ENCODE measurements at places on chromosomes 12 and 14.

DNA sequence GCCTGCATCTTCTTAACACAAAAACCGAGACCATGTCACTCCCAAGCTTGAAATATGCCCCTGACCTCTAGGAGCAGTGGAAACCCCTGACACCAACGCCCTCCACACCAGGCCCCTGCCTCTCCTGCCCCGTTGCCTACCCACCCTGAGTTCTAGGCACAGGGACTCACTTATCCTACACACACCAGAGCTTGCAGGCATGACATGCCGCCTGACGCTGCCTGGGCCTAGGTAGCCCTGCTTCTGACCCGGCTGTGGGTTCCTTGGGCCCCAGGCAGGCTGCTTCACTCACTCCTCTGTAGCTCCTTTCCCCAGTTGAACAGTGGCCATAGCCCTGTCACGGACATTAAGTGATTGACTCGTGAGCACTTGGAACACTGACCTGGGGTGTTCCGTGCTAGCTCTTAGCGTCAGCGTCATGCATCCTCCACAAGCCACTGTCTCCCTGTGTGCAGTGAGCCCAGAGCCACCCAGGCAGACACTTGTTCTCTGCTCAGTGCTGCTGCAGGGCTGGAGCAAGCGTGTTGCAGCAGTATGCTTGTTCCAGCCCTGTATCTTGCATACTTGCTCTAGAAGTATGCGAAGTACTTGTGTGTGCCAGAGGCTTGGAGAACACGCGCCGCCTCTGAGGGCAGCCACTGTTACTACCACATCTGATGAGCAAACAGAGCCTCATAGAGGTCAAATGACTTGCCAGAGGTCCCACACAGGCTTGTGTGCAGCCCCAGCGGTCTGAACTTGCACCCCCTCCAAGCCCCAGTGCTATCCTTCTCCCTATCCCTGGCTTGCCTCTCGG lies 15.6 kb downstream of the OTUB2 start:
- peaks cover 36% of the 10 kb centered on the region for H3K36me3 ChIP-seq
- H3K4me3 ChIP-seq = no peak overlapping the region
- no peaks in the 10 kb centered on the region for H3K4me1 ChIP-seq
- DNase-seq = no peak
- H3K27me3 ChIP-seq = no peaks in the 10 kb centered on the region

- H3K4me1 ChIP-seq = no peaks in the 10 kb centered on the region
- no peak overlapping the region for H3K27ac ChIP-seq
- no peak for DNase-seq
These were observed 36.6 kb downstream of the DHX37 start for GRCh38 chr12:124952295-124952694.

DNA sequence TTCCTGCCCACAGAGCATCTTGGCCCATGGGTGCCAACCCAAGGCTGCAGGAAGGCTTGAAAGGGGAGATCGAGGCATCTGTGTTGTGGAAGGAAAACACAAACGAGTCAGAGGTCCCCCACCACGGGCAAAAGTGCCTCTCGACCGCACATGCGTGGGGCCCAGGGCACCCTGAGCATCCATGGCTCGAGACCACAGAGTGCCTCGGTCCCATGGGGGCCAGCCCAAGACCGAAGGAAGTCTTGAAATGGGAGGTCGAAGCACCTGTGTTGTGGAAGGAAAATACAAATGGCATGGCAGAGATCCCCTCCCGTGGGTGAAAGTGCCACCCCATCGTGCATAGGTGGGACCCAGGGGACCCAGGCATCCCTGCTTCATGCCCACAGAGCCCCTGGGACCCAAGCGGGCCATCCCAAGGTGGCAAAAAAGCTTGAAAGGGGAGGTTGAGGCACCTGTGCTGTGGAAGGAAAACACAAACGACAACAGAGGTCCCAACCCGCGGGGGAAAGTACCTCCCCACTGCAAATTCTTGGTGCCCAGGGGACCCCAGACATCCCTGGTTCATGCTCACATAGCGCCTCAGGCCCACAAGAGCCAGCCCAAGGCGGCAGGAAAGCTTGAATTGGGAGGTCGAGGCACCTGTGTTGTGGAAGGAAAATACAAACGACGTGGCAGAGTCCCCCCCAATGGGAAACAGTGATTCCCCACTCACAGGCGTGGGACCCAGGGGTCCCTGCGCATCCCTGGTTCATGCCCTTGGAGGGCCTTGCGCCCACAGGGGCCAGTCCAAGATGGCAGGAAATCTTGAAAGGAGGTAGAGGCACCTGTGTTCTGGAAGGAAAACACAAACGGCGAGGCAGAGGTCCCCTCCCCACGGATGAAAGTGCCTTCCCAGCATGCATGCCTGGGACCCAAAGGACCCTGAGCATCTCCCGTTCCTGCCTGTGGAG lies 373.0 kb downstream of the ALG10 start:
- H3K27ac ChIP-seq = no peak overlapping the region
- no peaks in the 10 kb centered on the region for H3K4me1 ChIP-seq
- no peaks in the 10 kb centered on the region for H3K27me3 ChIP-seq

GRCh38 chr14:99459481-99460100 lies 21.1 kb downstream of the SETD3 start:
- H3K4me3 ChIP-seq = no peak overlapping the region
- no peak overlapping the region for H3K27ac ChIP-seq
- peaks cover 2% of the 10 kb centered on the region for H3K4me1 ChIP-seq
- DNase-seq = no peak
- no peaks in the 10 kb centered on the region for H3K27me3 ChIP-seq

DNA sequence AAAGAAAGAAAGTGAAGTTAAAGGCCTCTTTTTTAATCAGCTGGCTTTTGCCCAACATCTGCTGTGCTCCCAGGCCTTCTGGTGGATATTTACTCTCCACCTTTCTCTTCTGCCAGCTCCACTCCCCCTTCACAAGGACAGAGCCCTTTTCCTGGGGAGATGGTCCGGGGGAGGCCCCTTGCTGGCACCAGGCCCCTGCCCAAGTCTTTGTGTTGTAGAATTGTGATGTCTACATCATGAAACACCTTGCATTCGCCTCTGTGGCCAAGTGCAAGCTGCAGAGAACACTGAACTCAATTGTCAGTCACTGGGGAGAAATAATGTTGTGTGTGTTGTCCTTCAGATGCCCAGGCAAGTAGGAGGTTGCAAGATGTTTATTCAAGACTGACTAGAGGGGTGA lies 150.3 kb downstream of the DPF3 start:
- no peak overlapping the region for H3K4me3 ChIP-seq
- H3K27ac ChIP-seq = no peak overlapping the region
- H3K27me3 ChIP-seq = no peaks in the 10 kb centered on the region
- no peak for DNase-seq
- H3K36me3 ChIP-seq = no peaks in the 10 kb centered on the region
- H3K4me1 ChIP-seq = peaks cover 5% of the 10 kb centered on the region

DNA sequence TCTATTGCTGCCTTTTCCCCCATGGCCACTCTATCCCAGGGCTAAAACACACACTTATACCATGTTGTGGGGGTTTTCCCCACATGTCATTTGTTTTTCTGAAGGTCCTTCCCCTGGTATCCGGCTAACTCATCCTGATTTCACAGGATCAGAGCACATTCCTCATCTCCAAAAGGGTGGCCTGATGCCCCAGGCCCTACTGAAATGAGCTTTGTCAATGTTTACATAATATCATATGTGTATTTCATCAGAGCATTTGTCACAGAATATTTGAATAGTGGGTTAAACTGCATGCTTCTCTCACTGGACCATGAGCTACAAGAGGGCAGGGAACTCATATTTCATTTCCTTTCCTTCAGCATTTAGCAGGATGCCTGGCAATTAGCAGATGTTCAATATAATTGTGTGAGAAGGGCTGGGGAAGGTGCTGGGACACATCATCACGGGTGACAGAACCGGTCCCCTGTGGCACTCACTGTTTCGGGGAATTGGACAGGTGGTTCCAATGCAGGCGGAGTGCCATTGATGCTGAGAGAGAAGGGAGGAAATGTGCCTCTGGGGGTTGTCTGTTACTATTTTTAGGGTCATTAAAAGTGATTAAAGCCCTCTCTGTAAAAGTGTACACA lies 26.8 kb downstream of the EMP1 start:
- DNase-seq = no peak
- H3K27ac ChIP-seq = no peak overlapping the region
- H3K36me3 ChIP-seq = no peaks in the 10 kb centered on the region
- no peaks in the 10 kb centered on the region for H3K27me3 ChIP-seq
- H3K4me3 ChIP-seq = no peak overlapping the region
- no peaks in the 10 kb centered on the region for H3K4me1 ChIP-seq

DNA sequence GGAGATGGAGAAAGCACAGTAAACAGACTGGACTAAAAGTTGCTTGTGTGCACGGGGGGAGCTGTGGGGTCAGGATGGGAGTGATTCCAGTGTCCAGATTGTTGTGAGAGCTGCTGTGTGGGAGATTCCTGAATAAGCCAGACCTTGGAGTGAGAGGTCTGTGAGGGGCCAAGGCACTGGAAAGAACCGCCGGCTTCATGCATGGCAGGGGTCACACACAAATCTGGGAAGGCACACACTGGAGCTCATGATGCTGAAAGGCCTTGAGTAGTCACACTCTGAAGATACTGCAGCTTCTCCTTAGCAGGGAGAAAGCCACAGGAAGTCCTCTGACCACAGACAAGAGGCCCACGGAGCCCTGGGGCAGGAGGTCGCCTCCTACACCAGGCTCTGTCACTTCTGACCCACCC lies 23.1 kb downstream of the ADCY6 start:
- peaks cover 34% of the 10 kb centered on the region for H3K36me3 ChIP-seq
- peaks cover 9% of the 10 kb centered on the region for H3K4me1 ChIP-seq
- DNase-seq = no peak
- H3K4me3 ChIP-seq = no peak overlapping the region
- H3K27ac ChIP-seq = no peak overlapping the region

DNA sequence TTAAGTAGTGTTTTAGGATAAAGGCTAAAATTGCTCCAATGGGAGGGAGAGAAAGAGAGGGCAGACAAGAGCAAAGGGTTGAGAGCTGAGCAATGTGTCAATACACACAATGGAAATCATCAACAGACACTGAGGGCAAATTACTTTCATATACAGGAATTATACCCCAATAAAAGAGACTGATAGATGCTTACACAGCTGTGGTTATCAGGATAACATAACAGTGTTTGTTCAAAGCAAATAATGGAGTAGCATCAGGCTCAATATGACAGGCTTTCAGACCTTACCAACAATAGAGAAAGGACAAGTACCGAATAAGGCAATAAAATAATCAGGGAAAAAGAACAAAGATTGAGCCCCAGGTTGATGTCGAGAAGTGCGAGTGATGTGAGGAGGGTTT lies 53.4 kb upstream of the DIO2 start:
- H3K27me3 ChIP-seq = no peaks in the 10 kb centered on the region
- no peaks in the 10 kb centered on the region for H3K4me1 ChIP-seq
- H3K36me3 ChIP-seq = no peaks in the 10 kb centered on the region
- DNase-seq = no peak
- no peak overlapping the region for H3K4me3 ChIP-seq
- no peak overlapping the region for H3K27ac ChIP-seq

- no peaks in the 10 kb centered on the region for H3K27me3 ChIP-seq
- H3K4me3 ChIP-seq = no peak overlapping the region
- no peak for DNase-seq
- peaks cover 3% of the 10 kb centered on the region for H3K4me1 ChIP-seq
These were observed 4.6 kb upstream of the LRRC23 start for GRCh38 chr12:6899837-6900519.

DNA sequence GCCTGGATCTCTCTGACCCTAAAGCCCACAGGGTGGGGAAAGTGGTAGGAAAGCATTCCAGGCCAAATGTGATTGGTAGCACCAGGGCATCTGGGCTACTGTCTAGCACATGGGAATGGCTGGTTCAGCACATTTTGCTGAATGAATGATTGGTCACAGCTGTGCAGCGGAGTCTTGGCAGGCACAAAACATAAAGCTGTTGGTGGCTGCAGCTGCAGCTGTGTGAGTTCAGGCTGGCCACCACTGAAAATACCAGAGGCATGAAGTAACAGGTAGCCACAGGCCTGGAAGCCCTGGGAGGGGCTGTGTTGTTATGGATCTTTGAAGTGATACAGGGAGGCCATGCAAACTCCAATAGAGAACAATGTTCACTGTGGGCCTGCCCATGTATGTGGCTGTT lies 72.7 kb downstream of the MYRFL start:
- H3K27me3 ChIP-seq = no peaks in the 10 kb centered on the region
- no peak overlapping the region for H3K4me3 ChIP-seq
- H3K27ac ChIP-seq = no peak overlapping the region
- no peak for DNase-seq
- peaks cover 12% of the 10 kb centered on the region for H3K4me1 ChIP-seq

- H3K4me1 ChIP-seq = no peaks in the 10 kb centered on the region
- no peak for DNase-seq
- H3K27ac ChIP-seq = no peak overlapping the region
- no peaks in the 10 kb centered on the region for H3K27me3 ChIP-seq
- H3K4me3 ChIP-seq = no peak overlapping the region
These were observed 40.6 kb downstream of the FNTB start for GRCh38 chr14:65027127-65027799.

- no peak overlapping the region for H3K27ac ChIP-seq
- H3K36me3 ChIP-seq = no peaks in the 10 kb centered on the region
- no peak for DNase-seq
- peaks cover 11% of the 10 kb centered on the region for H3K4me1 ChIP-seq
- H3K27me3 ChIP-seq = no peaks in the 10 kb centered on the region
These were observed 66.8 kb downstream of the TGFB3 start for GRCh38 chr14:75915045-75915444.

DNA sequence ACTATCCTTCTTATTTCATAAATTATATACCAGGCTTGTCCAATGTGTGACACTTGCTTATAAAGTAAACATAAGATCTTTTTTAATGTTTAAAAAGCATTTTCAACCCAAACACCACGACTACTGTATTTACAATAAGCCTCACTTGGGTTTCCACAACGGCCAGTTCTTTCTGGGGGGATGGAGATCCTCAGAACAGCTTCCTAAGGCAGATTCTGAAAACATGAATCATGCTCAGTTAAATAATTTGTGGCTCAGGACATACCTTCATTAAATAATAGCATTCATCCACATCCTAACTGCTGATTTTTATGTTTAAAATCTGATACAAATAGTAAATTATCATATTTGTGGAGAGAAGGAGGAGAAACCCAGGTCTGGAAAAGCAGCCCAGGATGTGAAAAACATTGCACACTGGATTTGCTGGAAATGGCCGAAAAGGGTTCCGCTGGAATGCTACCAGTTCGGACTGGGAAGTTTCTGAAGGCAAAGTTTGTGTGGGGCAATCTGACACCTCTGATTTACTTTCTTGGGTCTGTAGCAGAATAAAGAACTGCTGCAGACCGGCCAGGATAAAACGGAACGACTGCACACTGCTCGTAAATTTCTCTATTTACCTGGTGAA lies 597 bp downstream of the GLT8D2 start:
- no peaks in the 10 kb centered on the region for H3K36me3 ChIP-seq
- H3K4me1 ChIP-seq = no peaks in the 10 kb centered on the region
- H3K27ac ChIP-seq = no peak overlapping the region
- H3K4me3 ChIP-seq = peak overlapping the region; percentile 72
- peaks cover 3% of the 10 kb centered on the region for H3K27me3 ChIP-seq
- no peak for DNase-seq

- H3K36me3 ChIP-seq = no peaks in the 10 kb centered on the region
- no peaks in the 10 kb centered on the region for H3K4me1 ChIP-seq
- DNase-seq = no peak
- no peaks in the 10 kb centered on the region for H3K27me3 ChIP-seq
These were observed 10.5 kb upstream of the BTG1 start for GRCh38 chr12:92156139-92156538.

Data from neuronal stem cell (in vitro differentiated cells).